Fibroblast of gingiva (primary cell): ENCODE measurements at places on chromosomes 6 and 20.

DNA sequence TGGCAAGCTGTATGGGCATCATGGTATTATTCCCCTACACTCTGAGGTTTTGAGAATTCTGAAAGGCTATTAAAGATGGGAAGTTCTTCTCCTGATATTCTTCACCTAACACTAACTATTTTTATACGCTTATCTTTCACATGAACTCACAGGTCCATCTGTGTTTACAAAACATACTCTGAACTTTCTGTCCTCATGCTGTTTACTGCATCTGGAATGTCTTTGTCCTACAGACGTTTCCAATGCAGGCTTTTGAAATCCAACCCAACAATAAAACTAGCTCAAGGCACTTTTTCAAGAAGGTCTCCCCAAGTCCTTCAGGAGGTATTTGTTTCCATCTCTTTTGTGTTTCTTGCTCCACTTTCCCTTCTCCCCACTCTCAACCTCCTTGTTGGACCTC lies 60.5 kb upstream of the MLIP start:
- no peak for DNase-seq

DNA sequence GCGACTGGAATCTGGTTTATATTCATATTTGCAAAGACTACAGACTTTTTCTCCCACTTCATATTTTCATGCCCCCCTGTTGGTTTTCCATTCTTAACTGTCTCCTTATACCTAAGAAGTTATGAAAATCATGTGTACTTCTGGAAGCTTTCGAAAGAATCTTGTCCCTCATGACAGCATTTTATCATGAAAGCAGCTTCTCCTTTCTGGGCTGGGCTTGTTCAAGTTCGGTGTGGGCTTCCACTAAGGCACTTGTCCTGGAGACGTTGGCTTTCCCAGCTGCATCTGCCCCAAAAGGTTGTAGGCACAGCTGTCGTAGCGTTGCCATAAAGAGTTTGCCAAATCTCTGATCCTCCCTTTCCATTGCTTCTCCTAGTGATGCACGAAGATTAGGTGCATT lies 56.5 kb downstream of the RPRD1B start:
- DNase-seq = no peak

- no peak for DNase-seq
Observed at GRCh38 chr6:145277358-145278086, 457.8 kb downstream of the EPM2A start.

GRCh38 chr6:106446287-106446885 lies 85.9 kb downstream of the CRYBG1 start:
- DNase-seq = no peak

DNA sequence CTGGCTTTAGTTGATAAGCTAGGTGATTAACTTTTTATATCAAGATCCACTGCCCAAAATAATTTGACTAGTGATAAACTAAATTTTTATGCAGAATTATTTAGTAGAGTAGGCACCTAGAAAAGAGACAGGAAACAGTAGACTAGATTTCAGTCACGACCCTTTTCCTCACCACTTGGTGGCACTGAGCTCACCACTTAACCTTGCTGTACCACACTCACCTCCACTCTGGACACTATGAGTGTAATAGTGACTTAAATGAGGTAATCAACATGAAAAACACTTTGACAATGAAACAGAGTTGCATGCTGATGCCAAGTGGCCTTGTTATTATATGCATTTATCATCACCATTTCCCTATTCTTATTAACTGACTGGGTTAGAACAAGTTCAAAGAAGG lies 730.4 kb downstream of the KIF16B start:
- no peak for DNase-seq

DNA sequence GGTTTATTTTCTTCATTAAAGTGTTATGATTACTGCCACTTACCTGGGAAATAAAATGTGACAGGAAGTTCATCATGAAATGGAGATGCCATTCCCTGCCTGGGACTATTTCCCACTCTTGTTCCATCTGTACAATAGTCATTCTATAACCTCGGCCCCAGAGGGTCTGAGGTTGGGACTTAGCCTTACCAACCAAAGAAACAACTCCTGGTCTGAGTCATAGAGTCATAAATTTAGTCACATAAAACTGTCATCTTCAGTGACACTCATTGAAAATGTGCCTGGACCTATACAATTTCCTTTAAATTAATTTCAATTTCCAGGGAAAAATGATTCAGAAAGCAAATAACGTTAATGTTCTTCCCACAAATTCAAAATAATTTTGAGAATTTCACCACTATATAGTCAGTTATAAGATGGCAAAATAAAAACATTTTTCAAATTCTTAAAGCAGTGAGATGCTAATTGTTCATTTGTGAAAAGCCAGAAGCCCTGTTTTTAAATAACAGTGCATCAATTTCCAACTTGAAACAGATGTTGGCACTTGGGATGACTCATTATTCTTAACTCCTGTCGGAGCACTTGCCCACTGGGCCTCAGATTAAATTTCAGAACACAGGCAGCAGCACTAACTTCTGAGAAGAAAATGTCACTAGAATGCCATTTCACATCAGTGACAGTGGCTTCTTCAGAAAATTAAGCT lies 201.2 kb upstream of the SMLR1 start:
- peak; percentile 77 for DNase-seq

GRCh38 chr6:6858533-6858982 lies 249.2 kb upstream of the RREB1 start:
- no peak for DNase-seq

DNA sequence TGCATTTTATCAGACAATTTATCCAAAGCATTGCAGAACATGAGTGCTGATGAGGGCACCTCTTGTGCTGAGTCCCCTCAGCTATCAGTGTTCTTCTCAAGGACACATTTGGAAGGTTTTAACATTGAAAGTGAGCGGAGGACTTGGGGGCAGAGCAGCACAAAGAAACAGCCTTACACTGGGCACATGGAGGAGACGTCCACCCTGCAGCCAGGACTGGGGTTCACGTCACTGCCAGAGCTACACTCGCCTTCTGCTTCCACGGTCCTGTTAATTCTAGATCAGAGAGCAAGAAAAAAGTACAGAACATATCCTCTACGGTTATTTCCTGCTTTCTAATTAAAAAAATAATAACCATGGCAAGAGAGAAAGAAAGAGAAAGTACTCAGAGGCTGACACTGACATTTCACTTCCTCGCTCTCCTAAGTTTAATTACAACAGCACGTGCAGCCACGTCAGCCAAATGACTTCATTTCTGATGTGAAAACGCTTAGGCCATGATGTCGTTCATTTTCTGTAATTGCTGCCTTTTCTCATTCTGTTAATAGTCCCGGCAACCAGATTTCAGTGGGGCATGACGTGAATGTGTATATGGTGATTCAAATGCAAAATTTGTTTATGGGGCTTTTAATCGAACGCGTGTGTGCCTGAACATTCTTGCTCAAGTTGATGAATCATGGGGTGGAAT lies 5.1 kb downstream of the PRND start:
- peak; percentile 83 for DNase-seq

- peak; percentile 10 for DNase-seq
Observed at GRCh38 chr6:100342830-100343229, 121.9 kb downstream of the SIM1 start.

- DNase-seq = peak; percentile 41
Observed at GRCh38 chr6:162638931-162639574, 88.5 kb downstream of the PRKN start.

DNA sequence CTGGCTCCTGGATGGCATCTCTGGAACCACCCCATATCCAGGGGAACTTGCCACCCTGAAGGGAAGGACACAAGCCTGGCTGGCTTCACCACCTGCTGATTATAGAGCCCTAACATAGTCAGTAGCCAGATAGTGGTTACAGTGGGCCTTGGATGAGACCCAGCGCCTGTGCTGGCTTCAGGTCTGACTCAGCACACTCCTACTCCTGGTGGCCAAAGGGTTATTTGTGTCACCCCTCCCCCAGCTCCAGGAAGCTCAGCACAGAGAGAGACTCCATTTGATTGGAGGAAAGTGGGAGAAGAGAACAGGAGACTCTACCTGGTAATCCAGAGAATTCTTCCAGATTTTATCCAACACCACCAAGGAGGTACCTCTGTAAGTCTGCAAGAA lies 12.8 kb downstream of the SNX14 start:
- no peak for DNase-seq

- peak; percentile 56 for DNase-seq
Observed at GRCh38 chr6:136782021-136782770, 10.1 kb downstream of the MAP3K5 start.

DNA sequence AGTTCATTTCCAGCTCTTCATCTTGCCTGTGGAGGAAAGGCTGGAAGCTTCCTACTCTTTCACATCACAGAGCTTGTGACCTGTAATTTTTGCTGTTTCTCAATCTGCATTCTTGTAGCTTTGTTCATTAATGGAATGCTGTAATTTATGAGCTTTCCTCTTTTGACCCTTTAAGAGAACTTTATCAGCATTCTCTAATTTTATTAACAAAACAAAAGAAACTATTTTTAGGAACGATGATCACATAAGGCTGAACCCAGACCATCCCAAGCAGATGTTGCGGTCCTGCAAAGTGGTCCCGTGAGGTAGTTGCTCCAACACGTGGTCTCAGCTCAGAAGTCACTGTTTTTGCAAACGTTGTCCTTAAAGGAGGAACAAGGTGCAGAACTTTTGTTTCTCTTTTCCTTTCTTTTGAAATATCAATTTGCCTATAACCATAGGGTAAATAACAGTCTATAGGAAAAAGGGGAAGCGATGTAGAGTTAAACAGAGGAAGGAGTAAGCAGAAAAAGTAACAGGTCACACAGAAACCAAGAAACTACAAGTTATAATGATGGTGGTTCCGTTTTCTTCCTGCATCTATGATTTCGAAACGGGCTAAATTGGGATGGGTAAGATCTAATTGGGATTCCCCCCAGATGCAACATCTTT lies 121.3 kb upstream of the PHACTR1 start:
- peak; percentile 18 for DNase-seq

GRCh38 chr6:36656441-36656840 lies 22.1 kb upstream of the CDKN1A start:
- no peak for DNase-seq

- no peak for DNase-seq
Observed at GRCh38 chr20:46830886-46831632, 63.6 kb upstream of the EYA2 start.

- DNase-seq = no peak
Observed at GRCh38 chr6:119626884-119627619, 277.5 kb upstream of the MAN1A1 start.

GRCh38 chr6:131694832-131695426 lies 6.3 kb downstream of the OR2A4 start:
- DNase-seq = peak; percentile 54

DNA sequence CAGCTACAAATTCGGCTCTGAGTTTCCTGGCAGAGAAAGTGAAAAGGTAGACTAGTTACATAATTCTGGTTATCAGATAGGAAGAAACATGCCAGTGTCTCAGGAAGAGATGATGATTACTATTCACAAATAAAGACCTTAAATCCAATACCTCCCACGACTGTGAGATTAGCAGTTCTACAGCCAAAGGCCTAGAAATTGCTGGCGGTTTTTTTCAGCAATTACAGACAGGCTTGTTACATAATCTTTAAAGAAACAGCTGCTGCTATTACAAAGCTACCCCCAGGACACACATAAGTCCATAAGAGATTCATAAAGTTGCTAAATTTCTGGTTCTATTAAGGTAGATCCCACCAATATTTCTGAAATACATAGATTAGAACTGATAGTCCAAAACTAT lies 40.2 kb downstream of the PIGU start:
- no peak for DNase-seq

GRCh38 chr20:48194583-48194982 lies 409.3 kb upstream of the SULF2 start:
- no peak for DNase-seq

DNA sequence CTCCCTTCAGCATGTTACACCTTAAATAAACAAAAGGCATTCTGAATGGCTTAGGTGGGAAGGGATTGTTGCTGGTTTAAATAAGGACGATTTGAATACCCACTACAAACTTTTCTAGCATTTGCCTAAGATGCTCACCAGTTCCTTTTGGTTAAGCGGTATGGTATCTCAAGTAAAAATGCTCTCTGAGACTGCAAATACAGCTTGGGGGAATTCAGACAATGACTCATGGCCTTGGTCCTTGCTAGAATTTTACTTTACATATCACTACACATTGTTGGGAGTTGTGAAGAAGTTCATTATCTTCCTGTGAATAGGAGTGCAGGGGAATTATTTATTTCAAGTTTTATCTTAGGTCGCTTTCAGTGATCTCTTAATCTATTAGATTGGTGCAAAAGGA lies 670.7 kb downstream of the UTRN start:
- no peak for DNase-seq

GRCh38 chr6:160998766-160999165 lies 7.2 kb downstream of the MAP3K4 start:
- peak; percentile 25 for DNase-seq

GRCh38 chr6:139175389-139175948 lies 40.6 kb downstream of the HECA start:
- DNase-seq = no peak
